NCI-H510A (cell line): ENCODE measurements at places on chromosomes 6 and 20.

DNA sequence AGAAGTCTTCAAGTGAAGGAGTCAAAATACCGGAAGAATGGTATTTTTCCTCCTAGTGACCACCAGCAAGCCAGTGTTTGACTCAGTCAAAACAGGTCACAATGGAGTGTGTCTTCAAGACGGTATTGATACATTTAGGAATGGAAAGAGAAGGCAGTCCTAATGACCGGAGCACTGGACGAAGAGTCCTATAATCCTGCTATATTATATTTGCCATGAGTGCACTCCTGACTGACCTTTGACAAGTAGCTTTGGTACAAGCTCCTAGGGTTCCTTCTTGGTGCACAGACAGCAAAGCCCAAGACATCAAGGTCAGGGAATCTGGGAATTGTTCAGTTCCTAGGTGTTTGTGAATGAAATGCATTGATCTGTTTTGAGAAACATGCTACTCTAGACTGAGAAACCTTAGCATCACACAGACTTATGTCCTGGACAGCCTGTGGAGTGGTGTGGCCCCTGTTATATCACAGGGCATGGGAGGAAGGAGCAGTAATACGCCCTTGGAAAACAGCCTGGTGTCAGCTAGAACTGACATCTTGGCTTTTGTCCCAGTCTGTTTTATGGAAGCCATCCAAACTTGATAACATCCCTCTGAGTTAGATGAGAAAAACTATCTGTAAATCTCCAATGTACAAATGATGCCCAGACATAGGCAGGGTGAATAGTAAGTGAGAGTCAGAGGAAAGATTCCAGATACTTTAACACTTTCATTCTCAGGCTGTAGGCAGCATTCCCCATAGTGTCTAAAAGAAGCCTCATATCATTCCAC lies 18.5 kb downstream of the NOX3 start:
- no peak for DNase-seq

DNA sequence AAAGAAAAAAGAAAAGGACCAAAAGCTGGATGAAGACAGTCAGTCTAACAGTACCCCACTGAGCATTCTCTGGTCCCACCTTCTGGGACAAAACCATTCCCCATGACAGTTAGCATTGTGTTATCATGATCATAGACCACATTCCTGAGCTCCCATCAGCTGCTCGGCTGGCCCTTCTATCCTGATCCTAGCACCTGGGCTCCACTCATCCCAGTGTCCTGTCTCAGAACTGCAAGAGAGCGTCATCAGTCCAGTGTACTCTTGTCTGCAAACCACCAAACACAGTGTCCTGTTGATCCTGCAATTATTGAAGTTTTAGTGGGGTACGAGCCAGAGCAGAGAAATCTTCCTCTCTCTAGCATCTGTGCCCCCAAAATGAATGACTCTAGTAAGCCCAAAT lies 16.0 kb upstream of the TAAR1 start:
- DNase-seq, result no peak

GRCh38 chr6:148779142-148779562 lies 32.3 kb downstream of the UST start:
- no peak for DNase-seq

DNA sequence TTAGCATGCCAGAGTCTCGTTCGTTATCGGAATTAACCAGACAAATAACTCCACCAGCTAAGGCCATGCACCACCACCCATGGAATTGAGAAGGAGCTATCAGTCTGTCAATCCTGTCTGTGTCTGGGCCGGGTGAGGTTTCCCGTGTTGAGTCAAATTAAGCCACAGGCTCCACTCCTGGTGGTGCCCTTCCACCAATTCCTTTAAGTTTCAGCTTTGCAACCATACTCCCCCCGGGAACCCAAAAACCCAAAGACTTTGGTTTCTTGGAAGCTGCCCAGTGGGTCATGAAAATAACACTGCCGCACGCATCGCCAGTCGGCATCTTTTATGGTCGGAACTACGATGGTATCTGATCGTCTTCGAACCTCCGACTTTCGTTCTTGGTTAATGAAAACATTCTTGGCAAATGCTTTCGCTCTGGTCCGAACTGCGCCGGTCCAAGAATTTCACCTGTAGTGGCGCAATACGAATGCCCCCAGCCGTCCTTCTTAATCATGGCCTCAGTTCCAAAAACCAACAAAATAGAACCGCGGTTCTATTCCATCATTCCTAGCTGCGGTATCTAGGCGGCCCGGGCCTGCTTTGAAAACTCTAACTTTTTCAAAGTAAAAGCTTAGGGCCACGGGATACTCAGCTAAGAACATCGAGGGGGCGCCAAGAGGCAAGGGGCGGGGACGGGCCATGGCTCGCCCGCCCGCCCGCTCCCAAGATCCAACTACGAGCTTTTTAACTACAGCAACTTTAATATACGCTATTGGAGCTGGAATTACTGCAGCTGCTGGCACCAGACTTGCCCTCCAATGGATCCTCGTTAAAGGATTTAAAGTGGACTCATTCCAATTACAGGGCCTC lies 1958.5 kb upstream of the DEFB115 start:
- no peak for DNase-seq

GRCh38 chr6:109944448-109944847 lies 33.7 kb upstream of the GPR6 start:
- DNase-seq, result no peak

DNA sequence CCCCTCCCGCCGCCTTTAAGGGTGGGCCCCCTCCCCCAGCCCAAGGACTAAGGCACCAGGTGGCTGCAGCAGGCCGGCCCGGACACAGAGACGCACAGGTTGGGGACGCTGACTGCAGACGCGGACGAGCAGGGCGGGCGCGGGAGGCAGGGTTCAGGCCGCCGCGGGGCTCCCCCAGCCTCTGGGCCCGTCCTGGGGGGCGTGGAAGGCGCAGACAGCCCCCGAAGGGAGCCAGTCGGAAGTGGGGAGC lies 9.3 kb downstream of the DUSP15 start:
- DNase-seq, result peak; percentile 21

GRCh38 chr6:21780679-21781078 lies 187.1 kb downstream of the SOX4 start:
- no peak for DNase-seq

GRCh38 chr20:2691663-2692035 lies 931 bp upstream of the EBF4 start:
- DNase-seq, result no peak

GRCh38 chr6:25359191-25359861 lies 80.2 kb downstream of the CARMIL1 start:
- DNase-seq, result no peak

DNA sequence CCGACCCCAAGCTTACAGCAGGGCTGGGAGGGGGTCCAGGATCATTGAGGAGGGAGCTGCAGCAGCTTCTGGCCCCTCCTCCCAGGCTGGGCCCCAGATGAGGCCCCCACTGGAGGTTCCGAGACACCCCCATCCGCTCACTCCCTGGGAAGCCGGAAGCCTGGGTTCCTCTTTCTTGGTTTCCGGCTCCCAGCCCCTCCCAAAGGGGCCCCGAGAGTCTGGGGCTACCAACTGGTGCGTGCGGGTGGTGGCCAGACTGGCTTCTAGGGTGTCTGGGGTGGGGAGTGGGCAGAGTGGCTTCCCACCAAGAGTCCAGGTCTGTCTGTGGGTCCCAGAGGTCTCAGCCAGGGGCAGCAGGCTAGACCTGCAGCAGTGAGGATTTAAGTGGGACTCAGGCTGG lies 2.2 kb downstream of the RGS19 start:
- no peak for DNase-seq

- DNase-seq, result no peak
These were observed 31.3 kb upstream of the TRDN start for GRCh38 chr6:123668063-123668462.

DNA sequence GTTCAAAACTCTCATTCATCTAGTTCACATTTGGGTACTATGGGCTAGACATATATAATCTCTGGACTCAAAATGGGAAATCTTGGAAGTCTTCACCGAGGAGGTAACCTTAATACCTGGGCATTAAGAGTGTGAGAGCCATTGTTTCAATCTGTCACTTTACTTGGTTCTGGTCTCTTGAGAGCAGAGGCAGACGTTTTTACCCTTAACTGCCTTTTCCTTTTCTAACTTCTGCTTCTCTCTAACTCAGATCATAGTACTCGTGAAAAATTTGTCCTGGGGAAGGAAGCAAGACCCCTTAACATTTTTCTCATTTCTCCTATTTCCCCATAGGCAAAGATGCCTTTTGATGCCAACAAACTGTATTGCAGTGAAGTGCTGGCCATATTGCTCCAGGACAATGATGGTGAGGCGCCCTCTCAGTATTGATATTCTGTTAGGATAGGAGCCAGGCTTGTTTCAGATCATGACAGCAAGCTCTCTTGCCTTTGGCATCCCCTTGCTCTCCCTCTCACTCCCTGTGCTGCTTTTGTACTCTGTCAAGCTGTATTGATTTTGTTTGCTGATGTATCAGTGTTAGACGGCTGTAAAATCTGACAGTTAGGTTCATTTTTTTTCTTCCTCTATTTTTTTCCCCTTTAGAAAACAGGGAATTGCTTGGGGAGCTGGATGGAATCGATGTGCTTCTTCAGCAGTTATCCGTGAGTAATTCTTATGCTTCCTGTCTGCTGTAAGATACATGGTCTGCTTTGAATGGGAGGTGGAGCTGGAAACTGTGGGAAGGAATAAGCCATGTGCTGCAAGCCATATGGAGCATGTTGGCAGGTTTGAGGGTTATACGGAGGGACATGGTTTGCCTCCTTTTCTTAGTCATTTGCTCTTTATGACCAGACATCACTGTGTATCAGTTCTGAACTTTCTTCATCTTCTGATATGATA lies 83.5 kb downstream of the CTNNBL1 start:
- DNase-seq, result no peak

DNA sequence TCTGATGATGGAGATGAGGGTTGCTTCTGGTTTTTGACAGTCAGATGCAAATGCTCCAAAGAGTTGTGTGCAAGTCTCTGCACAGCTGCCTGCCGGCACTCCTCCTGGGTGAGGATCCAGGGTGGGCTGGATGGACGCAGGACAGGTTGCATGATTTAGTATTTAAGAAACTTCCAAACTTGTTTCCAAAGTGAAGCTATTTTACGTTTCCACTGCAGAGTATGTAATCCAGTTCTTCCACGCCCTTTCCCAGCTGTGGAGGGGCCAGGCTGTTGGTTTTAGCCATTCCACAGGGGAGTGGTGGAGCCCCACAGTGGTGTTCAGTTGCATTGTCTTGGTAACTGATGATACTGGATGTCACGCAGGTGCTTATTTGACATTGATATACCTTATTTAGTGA lies 157.3 kb downstream of the THBS2 start:
- no peak for DNase-seq

DNA sequence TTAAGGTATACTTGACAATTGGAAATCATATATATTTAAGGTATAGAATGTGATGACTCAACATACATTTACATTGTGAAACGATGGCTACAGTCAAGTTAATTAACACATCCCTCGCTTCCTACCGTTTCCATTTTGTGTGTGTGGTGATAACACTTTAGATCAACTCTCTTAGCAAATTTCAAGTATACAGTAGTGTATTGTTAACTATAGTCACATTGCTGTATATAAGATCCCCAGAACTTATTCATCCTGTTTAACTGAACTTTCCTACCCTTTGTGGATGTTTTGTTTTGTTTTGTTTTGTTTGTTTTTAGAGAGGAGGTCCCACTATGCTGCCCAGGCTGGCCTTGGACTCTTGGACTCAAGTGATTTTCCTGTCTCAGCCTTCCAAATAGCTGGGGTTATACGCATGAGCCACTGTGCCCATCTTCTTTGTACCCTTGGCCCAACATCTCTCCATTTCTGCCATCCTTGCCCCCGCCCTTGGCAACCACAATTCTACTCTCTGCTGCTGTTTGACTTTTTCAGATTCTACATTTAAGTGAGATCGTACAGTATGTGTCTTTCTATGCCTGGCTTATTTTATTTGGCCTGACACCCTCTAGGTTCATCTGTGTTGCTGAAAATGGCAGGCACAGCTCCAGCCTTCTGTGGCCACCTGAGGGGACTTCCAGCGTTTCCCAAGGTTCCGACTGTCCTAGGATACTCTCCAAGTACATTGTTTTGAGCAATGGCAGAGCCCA lies 90.5 kb upstream of the SNX9 start:
- DNase-seq, result no peak

- no peak for DNase-seq
These were observed 25.4 kb downstream of the ZKSCAN8 start for GRCh38 chr6:28167068-28167467.

DNA sequence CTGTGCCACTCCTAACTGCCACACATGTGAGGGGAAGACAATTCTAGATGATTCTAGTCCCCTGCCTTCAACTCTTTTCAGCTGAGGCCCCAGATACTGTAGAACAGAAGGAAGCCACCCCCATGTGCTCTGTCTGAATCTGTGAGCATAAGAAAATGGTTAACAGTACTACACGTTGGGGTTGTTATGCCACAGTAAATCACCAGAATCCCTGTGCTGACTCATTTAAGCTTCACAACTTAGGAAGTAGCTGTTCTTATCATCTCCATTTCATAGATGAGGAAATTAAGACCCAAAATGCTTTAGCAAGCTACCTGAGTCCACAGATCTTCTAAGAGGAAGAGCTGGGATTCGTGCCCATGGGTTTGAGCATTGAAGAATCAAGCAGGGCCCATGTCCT lies 27.4 kb upstream of the SCRT2 start:
- no peak for DNase-seq

DNA sequence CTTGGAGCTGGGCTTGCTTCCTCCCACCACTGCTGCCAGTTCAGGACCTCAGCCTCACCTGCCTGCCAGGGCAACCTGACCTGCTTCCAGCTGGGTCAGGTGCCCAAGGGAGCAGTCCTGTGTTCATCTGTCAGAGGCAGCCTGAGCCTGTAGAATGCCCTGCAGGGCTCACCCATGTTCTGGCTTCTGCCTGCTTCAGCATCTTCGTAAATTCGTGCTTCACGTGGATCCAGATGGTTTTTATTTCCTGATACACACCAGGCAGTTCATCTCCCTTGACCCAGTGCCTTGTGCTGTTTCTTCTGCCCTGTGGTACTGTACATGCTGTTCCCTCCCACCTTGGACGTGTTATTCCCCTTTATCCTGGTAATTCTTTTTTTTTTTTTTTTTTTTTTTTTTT lies 50.2 kb downstream of the ARID1B start:
- no peak for DNase-seq

DNA sequence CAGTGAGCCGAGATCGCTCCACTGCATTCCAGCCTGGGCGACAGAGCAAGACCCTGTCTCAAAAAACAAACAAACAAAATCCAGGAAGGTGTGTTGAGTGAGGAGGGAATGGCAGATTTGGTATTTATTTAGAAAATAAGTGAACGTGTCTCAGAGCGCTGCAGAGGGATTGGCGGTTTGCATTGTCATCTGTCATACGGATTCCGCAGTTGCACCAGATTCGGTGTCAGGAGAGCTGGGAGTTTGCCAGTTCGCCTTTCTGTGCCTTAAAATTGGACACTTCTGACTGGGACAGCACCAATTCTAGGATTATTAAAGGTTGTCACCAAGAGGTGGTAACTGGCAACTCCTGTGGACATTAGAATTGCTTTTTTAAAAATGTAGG lies 912 bp downstream of the SNRNP48 start:
- DNase-seq, result no peak

GRCh38 chr20:61966492-61967244 lies 99.0 kb downstream of the TAF4 start:
- DNase-seq, result no peak

GRCh38 chr6:137861550-137862337 lies 5.3 kb upstream of the TNFAIP3 start:
- no peak for DNase-seq

GRCh38 chr6:6176127-6176526 lies 144.3 kb downstream of the F13A1 start:
- DNase-seq, result no peak

- DNase-seq, result no peak
These were observed 10.5 kb upstream of the ESR1 start for GRCh38 chr6:151796842-151797530.

- DNase-seq, result no peak
These were observed 286.4 kb upstream of the IRAK1BP1 start for GRCh38 chr6:78580923-78581322.

GRCh38 chr20:32920066-32920465 lies 61.3 kb downstream of the EFCAB8 start:
- no peak for DNase-seq
